ENCODE measurements at places on chromosomes 7 and 10.

DNA sequence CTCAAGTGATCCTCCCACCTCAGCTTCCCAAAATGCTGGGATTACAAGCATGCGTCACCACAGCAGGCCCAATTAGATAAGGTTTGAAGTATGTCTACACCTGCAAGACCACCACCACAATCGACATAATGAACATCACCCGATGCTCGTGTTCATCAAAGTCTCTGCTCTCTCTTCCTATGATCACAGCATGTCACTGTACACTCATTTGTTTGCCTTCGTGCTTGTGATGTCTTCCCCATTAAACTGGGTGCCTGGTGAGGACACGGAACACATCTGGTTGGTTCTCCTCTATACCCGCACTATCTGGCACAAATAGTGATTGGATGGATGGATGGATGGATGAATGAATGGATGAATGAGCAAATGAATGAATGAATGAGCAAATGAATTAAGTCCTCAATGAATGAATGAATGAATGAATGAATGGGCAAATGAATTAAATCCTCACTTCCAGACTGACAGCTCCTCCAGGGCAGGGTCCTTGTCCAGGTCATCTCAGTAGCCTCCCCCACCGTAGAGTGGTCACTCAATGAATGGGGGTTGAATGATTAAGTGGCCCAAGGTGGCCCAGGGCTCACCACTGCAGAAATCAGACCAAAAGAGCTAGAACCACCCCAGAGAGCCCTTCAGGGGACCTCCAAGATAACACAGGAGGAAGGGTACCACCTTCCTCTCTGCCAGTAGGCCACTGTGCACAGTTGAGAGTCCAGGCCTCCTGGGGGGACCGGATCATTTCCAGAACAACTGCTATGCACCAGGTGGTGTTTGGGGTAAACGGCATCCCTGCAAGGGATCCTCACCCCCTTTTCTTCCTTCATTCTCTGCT is 101.9 kb upstream of the TNRC18 start:
- no peak for DNase-seq

- DNase-seq = no peak
Measured at GRCh38 chr7:1446620-1447032, 12.6 kb downstream of the MICALL2 start.

- DNase-seq = no peak
Measured at GRCh38 chr10:75868574-75868973, 437.1 kb downstream of the LRMDA start.

GRCh38 chr7:102289057-102289456 is 2.4 kb downstream of the SH2B2 start:
- no peak for DNase-seq

DNA sequence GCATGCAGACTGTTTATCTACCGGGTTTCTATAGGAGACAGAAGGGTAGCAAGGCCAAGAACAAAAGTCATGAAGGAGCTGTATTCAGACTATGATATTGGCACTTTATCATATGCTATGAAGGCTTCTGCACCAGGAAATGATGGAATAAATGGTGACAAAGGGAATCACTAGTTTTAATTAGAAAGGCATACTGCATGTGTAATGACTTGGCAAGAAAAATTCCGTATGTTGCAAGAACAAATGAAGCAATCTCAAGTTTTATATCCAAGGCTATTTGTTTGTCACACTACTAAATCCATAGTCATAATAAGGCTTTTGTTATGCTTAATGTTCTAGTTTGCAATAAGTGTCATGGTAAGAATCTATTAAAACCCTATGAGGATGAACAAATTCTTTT is 230.9 kb downstream of the ZEB1 start:
- DNase-seq = no peak

DNA sequence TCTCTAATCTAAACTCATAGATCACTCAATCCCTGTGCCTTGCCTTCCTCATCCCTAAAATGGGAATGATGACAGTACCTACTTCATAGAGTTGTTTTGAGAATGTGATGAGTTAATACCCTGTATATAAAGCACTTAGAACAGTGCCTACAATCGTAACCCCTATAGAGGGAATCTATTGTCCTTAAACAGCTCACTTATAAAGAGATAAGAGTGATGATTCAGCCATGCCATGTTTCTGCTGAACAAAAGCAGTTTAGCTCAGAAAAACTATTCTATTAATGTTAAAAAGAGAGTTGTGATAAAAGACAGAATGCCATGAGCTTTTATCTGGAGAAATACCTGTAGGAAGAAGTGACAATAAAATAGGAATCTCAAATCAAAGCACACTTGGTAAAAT is 63.6 kb downstream of the CUBN start:
- no peak for DNase-seq
